Activated effector memory CD4-positive, alpha-beta T cell treated with Interleukin-2 at 50 U/mL for 16 hours (primary cell): ENCODE measurements at places on chromosomes 7 and 10.
A peak's percentile ranks its signal among the peaks of the same experiment; 100 is the strongest.

- no peak for DNase-seq
Observed at GRCh38 chr7:142554560-142555532, 194.4 kb upstream of the PRSS1 start.

DNA sequence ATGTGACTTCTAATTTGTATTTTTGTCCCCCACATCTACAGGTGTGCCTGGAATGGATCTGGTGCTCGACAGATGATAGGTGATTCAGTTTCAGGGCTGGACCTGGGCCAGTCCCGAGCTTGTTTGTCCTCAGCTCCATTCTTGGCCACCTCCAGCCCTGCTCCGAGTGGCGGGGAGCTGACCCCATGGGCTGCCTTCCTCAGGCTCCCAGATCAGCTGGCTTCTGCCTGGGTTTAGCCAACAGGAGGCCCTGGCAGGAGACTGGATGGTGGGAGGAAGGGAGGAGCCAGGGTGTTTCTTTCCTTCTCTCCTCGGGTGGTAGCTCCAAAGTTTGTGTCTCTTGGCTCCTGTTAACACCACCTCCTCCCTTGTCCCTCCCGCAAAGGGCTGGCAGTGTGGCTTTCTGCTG lies 75.2 kb downstream of the CDH23 start:
- DNase-seq = no peak

- no peak for DNase-seq
Observed at GRCh38 chr7:136325578-136325977, 348.4 kb upstream of the MTPN start.

GRCh38 chr10:96470116-96470743 lies 43.5 kb downstream of the TLL2 start:
- no peak for DNase-seq

DNA sequence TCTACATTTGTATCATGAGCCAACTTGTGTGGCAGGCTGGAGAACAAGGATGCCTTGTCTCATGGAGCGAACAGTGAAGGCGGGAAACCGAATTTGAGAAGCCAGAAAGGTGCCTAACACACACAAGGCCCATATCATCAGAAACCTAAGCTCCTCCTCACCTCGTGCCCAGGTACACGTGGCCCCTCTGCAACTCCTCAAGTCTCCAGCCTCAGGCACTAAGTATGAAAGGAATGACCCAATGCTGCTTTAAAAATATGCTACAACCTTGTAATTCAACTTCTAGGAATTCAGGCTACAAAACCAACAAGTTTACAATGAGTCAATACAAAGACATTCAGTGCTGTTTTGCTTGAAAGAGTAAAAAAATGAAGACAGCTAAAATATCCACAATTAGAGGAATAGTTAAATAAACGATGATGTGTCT lies 95.7 kb downstream of the CDK6 start:
- no peak for DNase-seq

DNA sequence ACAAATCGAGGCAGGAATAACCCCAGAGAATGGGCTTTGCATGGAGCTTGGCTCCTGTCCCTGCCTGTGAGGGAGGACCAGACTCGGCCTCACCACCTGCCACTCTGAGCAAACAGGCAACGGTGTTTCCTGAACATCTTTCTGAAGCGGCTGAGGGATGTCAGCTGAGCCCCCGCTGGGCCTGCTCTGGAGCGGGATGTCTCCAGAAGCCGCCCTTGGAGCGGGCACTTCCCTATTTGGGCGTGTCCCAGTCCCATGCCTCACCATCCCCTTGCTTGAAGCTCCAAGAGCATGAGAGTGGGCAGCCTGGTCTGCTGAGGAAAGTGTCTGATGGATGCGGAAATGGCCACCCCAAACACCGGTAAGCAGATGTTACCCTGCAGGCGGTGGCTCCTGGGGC lies 10.2 kb downstream of the ALKBH4 start:
- no peak for DNase-seq

- no peak for DNase-seq
Observed at GRCh38 chr7:55641811-55642210, 69.5 kb upstream of the VOPP1 start.

DNA sequence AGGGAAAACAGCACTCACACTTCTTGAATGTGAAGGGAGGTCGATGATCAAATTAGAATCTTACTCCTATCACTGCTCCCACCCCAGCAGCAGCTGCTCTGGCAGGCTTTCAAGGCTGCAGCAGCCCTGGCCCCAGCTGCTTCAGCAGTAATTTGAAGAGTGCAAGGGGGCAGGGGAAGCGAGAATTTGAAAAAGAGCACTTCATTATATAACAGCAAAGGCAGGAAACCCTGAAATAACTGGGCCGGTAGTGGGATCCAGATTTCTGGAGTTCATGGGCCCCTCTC lies 44.9 kb downstream of the MYPN start:
- no peak for DNase-seq

DNA sequence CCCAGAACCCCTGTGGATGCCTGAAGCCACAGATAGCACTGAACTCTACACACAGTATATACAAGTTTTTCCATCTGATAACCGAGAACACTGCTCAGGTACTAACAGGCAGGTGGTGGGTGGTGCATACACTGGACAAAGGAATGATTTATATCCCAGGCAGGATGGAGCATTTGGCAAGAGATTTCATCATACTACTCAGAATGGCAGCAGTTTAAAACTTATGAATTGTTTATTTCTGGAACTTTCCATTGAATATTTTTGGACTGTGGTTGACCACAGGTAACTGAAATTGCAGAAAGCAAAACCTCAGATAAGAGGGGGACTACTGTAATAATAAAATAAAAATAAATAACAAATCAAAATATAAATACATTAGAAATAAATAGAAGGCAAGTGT lies 10.9 kb upstream of the KCNMA1 start:
- DNase-seq = no peak

DNA sequence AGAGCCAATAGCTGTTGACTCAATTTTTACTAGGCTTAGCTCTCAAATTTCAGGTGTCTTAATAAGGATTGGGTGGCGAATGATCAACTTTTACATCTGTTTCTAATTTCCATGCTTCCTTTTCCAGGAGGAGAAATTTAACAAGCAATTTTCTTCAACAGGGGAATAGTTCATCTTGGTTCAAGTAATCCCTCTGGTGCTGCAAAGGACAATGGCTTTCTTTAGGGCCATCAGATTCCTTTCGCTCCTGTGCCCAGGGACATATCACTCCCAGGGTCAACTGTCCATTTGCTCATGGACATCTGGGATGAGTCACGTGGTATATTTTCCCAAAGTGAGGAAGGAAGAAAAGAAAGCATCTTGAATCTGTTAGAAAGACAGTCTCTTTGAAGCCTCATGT lies 313.3 kb downstream of the FRMD4A start:
- no peak for DNase-seq

GRCh38 chr7:90227259-90227658 lies 15.7 kb downstream of the STEAP2 start:
- DNase-seq = no peak

- DNase-seq = no peak
Observed at GRCh38 chr10:61779950-61780659, 117.4 kb downstream of the CABCOCO1 start.

DNA sequence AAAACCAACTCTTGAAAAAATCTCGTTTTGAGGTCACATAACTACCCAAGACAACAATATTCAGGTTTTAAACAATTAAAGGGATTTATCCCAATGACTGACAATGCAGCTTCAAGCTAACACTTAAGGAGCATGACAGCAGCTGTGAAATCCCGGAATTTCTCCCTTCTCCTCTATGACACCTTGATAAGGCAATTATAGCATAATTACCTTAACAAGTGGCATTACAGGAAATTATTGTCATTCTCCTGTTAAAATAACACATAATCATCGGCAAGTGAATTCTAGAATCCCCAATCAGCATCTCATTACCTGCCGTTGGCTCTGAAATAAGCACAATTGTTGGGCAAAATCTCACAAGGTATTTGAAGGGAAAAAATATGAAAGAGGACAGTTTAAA lies 417.0 kb upstream of the PFKP start:
- DNase-seq = no peak

- DNase-seq = peak; percentile 92
Observed at GRCh38 chr7:5396999-5397663, 26.5 kb downstream of the TNRC18 start.

DNA sequence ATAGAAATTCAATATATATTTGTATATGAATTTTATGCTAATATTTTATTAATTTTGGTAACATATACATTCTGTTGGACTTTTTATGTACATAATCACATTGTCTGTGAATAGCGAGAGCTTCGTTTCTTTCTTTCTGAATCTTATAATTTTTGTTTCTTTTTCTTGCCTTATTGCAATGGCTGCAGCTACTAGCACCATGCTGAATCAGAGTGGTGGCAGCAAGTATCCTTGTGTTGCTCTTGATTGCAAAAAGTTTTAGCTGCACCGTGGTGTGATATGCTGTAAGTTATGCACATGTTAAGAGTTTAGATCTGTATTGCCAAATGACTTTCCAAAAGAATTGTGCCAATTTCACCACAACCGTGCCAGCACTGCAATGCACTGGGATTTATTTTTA lies 32.6 kb downstream of the ELFN1 start:
- no peak for DNase-seq

DNA sequence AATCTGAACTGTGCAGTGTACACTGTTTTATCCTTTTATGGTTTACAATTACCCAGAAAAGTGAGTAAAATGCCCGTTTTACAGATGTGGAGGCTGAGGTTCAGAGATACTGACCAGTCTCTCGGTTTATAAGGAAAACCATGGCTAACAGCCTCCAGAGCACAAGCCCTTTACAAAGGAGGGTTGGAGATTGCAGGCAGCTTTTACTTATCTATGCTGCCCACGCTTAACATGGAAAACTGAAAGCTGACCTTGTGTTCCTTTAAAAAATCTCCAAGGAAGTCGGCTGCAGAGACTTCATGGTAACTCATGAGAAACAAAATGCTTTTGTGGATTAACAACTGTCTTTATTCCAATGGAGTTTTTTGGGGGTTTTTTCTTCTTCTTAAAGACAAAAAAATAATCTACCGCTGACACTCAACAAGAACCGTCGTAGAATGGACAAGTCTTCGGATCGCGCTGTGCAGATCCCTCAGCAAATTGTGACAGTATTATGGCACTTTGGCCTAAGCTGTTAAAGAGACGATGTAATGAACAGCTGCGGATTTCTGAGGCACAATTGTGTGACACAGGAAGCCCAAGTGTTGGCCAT lies 654 bp upstream of the SLF2 start:
- DNase-seq = no peak

- no peak for DNase-seq
Observed at GRCh38 chr10:125149036-125149679, 11.2 kb downstream of the CTBP2 start.

- no peak for DNase-seq
Observed at GRCh38 chr7:85829817-85830432, 643.1 kb upstream of the SEMA3D start.

GRCh38 chr10:62705789-62706188 lies 98.7 kb upstream of the ADO start:
- DNase-seq = no peak

GRCh38 chr7:155618708-155619633 lies 25.5 kb upstream of the RBM33 start:
- no peak for DNase-seq

DNA sequence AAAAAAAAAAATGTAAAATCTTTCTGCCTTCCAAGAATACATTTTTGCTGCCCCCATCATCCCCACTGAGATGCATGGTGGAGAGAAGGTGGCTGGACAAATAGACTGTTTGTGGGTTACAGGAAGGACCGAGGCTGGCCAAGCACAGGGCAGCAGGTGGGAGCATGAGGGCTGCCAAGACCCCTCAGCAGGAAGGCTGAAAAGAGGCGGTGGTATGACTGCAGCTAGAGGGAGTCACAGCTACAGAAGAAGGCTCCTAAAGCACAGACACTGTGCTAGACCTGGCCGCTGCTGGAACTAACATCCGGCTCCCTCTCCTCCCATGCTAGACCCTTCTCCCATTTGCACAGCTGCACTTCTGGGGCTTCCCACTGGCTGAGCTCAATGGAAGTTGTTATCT lies 289.6 kb downstream of the TCERG1L start:
- DNase-seq = no peak

GRCh38 chr7:18177129-18177814 lies 149.6 kb upstream of the PRPS1L1 start:
- no peak for DNase-seq

GRCh38 chr10:12943425-12943824 lies 58.1 kb downstream of the CCDC3 start:
- no peak for DNase-seq

DNA sequence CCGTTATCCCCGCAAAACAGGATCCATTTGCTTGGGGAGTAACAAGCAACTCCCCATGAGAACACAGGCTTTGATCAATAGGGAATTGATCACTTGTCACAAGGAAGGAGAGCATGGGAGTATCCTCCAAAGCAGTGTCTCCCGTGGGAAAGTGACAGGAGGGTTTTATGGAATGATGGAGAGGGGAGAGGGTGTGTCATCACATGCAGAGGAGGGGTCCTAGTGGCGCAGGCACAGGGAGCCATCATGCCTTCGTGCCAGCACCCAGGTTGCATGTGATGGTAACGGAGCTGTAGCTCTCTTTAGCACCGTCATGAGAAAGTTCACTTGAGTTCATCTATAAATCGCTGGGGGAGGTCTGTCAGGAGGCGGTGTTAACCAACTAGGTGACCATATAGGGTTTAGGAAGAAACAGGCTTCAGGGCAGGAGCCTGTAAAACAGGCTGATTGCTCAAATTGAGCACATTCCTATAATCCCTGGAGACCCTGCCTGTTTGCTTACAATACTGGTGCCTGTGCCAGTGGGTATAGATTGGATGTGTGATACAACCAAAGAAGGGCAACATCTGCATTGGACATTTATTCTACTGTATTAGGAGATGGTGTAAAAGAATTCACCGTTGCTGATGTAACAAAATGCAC lies 428.5 kb downstream of the GALNT17 start:
- no peak for DNase-seq

GRCh38 chr7:117872561-117873309 lies 506 bp downstream of the CTTNBP2 start:
- no peak for DNase-seq

DNA sequence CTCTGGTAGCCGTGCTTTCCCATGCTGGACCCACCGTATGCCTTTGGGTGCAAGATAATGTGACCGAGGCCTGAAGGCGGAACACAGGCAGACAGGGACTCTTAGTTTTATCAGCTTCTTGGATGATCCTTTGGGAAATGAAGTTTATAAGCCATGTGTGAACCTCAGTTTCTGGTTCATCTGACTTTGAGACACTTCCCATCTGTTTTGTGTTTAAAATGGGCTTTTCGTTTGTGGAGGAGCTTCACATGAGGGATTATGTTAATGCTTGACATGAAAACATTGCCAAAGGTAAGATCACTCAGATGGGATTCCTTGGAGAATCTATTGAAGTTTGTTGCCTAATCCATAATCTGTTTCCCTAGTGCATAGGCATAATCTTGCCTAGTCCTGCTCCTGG lies 249.8 kb upstream of the LYZL1 start:
- DNase-seq = no peak

- DNase-seq = no peak
Observed at GRCh38 chr7:45157286-45157652, 322 bp upstream of the RAMP3 start.
